ENCODE measurements at places on chromosomes 2 and 18.

GRCh38 chr18:37403100-37403781 is 162.4 kb downstream of the CELF4 start:
- no peak for DNase-seq

DNA sequence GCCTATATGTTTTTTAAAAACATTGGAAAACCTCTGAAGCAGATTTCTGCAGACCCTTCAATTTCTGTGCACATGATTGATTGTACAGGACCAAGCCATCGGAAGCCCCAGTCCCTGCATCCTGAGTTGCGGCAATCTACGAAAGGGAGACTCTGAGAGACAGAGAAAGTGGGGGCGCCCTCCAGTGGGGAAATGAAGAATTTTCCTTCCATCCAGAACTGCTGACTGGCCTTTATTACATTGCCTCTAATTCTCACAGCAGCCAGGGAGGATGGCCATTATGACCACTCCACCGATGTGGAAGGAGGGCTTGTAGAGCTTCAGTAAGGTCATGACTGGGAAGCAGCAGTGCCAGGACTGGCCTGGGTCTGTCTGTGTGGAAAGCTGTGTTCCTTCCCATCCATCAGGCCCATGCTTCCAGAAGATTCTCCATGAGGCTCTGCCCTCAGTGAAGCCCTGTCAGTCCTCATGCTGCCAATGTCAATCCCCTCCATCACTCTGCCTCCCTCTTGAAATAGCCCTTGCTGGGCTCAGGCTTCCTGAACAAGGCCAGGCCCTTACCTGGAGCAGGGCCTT is 20.0 kb upstream of the RESP18 start:
- no peak for DNase-seq

- DNase-seq = no peak
Observed at GRCh38 chr18:22523481-22523880, 105.8 kb upstream of the CTAGE1 start.

- DNase-seq = no peak
Observed at GRCh38 chr2:11656671-11657101, 13.3 kb downstream of the NTSR2 start.

- DNase-seq = no peak
Observed at GRCh38 chr2:85436836-85437487, 18.4 kb downstream of the SH2D6 start.

DNA sequence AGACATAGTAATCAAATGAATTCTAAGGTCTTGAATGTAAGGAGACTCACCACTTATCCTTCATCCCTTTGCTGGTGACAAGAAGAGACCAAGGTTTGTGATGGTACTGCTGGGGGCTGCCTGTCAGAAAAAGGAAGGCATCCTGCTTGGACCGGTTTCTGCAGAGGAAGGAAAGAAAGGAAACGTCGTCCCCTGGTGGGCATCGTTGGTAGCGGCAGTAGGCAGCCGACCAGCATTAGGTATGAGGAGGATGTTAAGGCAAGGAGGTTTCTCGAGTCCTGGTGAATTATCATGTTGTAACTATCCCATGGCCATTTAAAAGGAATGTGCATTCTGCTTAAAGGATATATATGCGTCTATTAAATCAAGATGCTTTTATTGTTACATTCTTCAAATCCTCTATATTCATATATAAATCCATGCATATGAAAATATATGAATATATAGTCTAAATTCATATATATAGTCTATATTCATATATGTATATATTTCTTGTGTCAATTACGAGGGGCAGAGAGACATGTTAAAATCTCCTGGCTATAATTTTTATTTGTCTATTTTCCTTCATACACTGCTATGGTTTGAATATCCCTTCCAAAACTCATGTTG is 94.4 kb upstream of the TGFA start:
- no peak for DNase-seq

- DNase-seq = no peak
Observed at GRCh38 chr18:10688766-10689165, 162.9 kb downstream of the NAPG start.

GRCh38 chr2:71962911-71963694 is 184.6 kb downstream of the CYP26B1 start:
- no peak for DNase-seq

- no peak for DNase-seq
Observed at GRCh38 chr2:37011130-37011529, 44.8 kb upstream of the STRN start.

DNA sequence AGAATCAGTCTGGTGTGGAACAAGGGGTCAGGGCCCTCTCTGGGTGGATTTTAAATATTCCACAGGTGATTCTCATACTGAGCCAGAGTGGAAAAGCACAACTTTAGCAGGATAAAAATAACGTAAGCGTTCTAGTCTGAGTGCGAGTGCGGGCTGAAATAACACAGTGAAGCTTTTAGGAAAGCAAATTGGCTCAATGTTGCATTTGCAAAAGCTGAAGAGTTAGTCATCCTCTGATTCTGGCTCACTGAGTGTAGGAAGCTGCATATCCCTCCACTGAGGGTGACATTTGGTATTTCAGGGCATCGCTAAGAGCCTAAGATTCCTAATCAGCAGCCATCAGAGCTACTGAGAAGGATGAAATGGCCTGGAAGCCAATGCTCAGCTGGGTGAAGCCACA is 134.7 kb downstream of the RIF1 start:
- DNase-seq = no peak

GRCh38 chr2:10371441-10372196 is 68.9 kb downstream of the HPCAL1 start:
- DNase-seq = no peak

DNA sequence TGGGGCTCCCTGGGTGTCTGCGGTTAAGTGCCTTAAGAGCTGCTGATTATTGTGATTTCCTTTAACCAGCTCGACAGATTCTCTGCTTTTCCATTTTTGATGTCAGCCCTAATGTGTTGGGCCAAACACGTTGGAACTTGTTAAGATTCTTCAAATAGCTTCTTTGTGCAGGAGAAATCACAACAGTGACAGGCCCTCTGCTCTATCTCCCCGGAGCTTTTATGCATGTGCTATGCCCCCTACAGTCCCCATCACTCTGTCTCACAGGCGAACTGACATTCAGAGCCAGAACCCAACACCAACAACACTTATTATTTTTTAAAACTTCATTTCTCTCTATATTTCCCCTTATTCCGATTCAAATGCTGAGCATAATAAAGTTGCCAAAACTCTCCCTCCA is 371.7 kb upstream of the CELF4 start:
- DNase-seq = no peak

DNA sequence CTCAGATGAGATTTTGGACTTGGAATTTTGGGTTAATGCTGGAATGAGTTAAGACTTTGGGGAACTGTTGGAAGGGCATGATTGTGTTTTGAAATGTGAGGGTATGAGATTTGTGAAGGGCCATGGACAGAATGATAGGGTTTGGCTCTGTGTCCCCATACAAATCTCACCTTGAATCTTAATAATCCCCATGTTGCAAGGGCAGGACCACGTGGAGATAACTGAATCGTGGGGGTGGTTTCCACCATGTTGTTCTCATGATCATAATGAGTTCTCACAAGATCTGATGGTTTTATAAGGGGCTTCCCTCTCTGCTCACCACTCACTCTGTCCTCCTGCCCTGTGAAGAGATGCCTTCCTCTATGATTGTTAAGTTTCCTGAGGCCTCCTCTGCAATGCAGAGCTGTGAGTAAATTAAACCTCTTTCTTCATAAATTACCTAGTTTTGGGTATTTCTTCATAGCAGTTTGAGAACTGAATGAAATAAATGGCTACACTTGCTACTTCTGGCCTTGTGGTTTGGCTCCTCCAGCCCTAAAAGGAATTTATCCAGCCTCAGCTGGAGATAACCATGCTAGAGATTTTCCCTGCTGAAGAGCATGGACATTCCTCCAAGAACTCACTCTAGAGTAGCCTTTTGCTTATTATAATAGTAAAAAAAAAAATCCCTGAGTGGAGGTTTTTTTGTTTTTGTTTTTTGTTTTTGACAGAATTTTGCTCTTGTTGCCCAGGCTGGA is 144.3 kb upstream of the TFPI start:
- no peak for DNase-seq

- no peak for DNase-seq
Observed at GRCh38 chr2:38390947-38391346, 13.9 kb upstream of the ATL2 start.

DNA sequence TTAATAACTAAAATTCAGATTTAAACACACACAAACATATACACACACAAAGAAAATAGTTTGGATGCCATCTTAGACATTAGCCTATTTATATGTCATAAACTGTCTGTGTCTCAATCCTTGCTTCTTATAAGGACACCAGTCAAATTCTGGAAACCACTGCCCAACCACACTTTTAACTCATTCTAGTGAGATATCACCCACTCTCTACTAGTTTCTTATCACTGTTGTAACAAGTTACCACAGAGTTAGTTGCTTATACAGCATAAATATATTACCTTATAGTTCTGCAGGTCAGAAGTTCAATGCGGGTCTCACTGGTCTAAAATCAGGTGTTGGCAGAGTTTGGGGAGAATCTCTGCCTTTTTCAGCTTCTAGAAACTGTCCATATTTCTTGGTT is 239.1 kb downstream of the MTX2 start:
- no peak for DNase-seq

DNA sequence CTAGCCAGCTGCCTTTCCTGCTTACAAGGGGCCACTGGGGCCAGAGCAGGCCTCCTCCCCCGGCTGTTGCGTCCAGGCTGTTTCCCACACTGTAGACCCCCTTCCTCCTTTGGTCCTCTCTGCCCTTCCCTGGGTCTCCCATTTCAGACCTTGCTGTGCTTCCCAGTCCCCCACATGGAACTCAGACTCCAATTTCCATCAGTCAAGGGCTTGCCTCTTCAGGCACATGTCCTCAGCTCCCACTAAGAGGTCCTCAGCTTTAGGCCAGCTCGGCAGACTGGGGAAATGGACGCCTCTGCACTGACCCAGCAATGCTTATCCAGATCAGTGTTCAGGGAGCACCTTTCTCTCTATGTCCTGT is 98.0 kb upstream of the BZW1 start:
- DNase-seq = no peak

GRCh38 chr2:172667581-172668325 is 67.9 kb upstream of the RAPGEF4 start:
- DNase-seq = no peak

DNA sequence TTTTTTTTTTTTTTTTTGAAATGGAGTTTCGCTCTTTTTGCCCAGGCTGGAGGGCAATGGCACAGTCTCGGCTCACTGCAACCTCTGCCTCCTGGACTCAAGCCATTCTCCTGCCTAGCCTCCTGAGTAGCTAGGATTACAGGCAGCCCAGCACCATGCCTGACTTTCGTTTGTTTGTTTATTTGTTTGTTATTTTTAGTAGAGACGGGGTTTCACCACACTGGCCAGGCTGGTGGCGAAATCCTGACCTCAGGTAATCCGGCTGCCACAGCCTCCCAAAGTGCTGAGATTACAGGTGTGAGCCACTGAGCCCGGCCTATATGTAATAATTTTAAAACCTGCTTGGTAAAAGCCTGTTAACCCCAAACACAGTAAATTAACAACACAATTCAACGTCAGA is 435.7 kb downstream of the LRRTM4 start:
- no peak for DNase-seq

- peak; percentile 82 for DNase-seq
Observed at GRCh38 chr2:101613056-101613704, 84.3 kb upstream of the MAP4K4 start.

DNA sequence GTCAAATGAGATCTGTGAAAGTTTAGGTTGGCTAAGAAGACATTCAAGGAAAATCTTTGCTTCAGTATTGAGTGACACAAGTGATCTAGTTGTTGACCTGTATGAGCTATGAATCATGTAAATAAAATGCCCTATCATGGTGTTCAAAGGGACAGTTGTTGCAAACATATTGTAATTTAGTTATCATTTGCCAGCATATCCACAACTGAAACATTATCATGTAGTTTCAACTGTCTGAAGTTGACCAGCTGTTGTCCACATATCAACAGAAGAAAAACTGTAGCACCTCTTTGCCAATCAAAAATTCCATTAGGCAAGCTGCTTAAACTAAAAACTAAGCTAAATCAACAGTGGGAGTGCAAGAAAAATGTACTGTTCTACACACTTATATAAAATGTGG is 527.1 kb upstream of the NRXN1 start:
- no peak for DNase-seq

- no peak for DNase-seq
Observed at GRCh38 chr2:238438856-238439849, 12.4 kb downstream of the ASB1 start.

DNA sequence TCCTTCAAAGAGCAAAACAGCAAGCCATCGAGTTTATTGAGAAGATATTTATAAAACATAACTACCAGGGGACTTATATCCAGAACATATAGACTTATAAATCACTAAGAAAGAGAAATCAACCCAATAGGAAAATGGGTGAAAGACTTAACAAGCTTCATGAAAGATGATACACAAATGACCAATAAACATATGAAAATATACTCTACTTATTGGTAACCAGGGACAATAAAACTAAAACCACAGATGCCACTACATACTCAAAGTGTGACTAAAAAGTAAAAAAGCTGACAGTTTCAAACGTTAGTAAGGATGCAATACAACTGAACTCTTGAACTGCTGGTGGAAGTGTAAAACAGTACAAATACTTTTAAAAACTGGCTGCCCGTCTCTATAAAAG is 154.3 kb downstream of the TMEM163 start:
- no peak for DNase-seq

GRCh38 chr18:74869904-74870863 is 272.5 kb downstream of the ZNF407 start:
- DNase-seq = no peak

GRCh38 chr2:205644018-205644417 is 38.3 kb upstream of the NRP2 start:
- DNase-seq = no peak

GRCh38 chr18:42087876-42088275 is 132.8 kb downstream of the PIK3C3 start:
- no peak for DNase-seq

GRCh38 chr2:240323601-240324291 is 111.7 kb upstream of the GPC1 start:
- DNase-seq = no peak

DNA sequence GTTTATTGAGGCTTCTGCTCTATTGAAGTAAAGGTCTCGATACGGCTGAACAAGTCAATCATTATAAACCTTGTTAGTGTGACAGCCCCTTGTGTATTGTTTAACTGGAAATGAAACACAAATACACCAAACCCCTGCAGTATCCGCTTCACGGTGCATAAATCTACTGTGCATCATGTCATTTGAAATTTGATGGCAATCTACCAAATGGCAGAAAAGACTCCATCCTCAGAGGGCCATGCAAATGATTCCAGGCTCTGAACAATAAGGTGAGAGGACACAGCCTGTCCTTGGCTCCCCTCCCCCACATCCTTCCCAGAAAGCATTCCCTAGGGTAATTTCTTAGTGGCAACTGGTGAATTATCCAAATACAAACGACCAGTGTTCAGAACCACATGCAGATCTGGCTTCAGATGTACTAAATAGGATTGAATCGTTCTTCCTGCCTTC is 80.6 kb downstream of the ADCYAP1 start:
- no peak for DNase-seq

GRCh38 chr2:101781326-101781725 is 83.8 kb downstream of the MAP4K4 start:
- no peak for DNase-seq

All from cerebellar nuclear complex (tissue), 1 donor.